ENCODE measurements at places on chromosomes 5 and 9.

- DNase-seq = no peak
Measured at GRCh38 chr5:172823840-172824362, 10.2 kb upstream of the ERGIC1 start.

DNA sequence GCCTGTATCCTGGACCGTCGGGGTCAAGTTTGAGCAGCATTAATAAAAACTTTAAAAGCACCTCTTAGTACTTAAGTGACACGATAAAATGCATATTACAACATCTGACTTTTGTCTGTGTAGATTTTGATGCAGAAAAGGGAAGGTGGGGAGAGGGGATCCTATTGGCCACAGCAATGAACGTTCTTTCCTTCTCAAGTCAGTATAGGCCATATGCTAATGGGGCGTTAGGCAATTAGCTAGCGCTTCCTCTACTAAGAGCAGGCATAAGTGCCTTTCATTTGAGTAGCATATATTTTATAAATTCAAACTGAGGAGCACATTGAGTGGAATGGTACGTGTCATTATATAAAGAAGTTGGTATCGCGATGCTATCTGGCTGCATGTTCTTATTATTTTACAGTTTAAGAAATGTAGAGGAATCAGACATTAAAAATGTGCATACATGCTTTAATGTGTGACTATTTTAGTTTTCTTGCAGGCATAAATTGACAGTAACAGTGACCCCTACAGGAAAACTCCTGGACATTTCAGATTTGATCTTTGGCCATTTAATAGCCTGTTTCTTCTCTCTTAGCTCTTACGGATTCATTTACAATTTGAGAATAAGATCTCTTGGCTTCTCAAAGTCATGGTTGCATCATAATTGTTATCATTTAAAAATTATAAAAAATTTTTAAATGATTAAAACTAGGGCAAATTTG is 1.1 kb upstream of the GNA14 start:
- peak; percentile 57 for DNase-seq

DNA sequence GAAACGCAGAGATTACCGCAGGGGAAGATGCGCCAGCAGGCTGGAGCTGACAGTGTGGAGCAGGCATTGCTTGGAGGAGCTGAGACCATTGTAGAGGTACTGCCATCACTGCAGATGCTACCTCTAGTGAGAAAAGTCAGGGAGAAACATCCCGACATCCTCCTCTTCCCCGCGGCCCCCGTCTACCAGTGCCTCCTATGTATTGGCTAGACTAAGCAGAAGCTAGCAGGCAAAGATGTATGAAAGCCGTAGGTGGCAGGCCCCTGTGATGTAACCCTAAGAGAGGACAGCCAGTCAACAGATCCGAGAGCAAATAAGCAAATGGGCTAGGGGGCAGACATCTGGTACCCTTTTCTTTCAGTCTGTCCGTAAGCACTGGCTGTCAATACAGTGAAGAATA is 115.5 kb upstream of the ACTBL2 start:
- DNase-seq = peak; percentile 44

- no peak for DNase-seq
Measured at GRCh38 chr5:170655920-170656319, 127.6 kb upstream of the GABRP start.

- no peak for DNase-seq
Measured at GRCh38 chr5:115583474-115583873, 18.8 kb downstream of the TICAM2 start.

DNA sequence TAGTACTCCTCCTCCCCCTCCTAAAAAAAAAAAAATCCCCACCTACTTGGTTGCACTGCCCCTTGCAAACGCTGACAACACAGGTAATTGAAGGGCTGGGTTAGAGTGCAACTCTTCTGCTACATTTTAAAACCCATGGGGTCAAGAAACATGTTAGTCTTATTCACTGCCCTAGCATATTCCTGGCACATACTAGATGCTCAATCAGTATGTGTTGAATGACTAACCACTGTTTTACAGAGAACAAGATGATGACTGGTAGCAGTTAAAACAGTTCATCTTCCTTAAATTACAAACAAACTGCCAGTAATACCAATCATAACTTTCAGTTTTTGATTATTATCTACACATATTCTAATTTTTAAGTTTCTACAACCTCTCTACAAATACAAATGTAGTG is 124.4 kb downstream of the NFIB start:
- peak; percentile 15 for DNase-seq

- peak; percentile 82 for DNase-seq
Measured at GRCh38 chr5:119071561-119071995, 691 bp downstream of the DMXL1 start.

- DNase-seq = no peak
Measured at GRCh38 chr9:69867081-69867814, 46.6 kb downstream of the CFAP95 start.

DNA sequence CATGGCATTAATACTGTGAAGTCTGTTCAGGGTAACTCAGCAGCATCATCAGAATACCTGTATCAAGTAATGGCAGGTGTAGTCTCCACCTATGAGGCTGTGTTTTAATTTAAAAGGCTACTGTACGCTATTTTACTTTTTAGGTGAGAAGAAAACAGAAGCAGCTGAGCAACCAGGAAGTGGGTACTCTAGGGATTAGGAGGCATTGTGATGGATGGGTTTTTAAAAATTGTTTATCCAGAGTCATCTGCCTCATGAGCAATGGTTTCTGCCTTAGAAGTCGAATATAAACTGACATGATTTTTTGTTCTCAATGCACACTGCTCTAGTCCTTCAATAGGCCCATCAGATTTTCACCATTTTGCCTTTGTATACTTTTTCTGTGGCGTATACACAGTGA is 42.6 kb downstream of the PSIP1 start:
- DNase-seq = peak; percentile 85

DNA sequence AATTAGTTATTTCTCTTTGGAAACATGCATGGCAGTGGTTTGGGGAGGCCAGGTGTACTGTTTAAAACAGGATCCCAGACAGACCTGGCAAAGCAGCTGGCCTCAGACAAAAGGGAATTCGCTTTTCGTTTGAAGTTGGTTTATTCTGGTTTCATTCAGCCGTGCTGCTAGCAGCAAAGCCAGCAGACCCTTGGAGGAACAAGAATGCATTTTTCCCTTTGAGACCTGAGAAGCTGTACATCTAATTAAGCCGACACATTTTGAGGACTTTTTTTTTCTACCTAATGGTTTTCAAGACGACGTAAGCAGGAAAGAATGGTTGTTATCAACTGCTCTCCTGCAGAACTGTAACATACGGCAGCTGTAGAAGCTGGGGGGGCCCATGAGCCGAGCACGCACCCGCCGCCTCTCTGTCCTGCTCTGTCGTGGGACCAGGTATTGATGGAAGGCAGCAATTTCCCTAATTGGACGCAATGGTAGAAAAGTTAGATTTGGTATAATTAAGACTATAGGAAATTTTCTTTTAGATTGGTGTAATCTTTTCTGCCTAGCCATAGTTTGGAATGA is 13.6 kb downstream of the PLEKHG4B start:
- no peak for DNase-seq

GRCh38 chr9:113738496-113738892 is 137.6 kb upstream of the ZNF618 start:
- no peak for DNase-seq

GRCh38 chr9:37372839-37373238 is 49.7 kb upstream of the GRHPR start:
- DNase-seq = no peak

DNA sequence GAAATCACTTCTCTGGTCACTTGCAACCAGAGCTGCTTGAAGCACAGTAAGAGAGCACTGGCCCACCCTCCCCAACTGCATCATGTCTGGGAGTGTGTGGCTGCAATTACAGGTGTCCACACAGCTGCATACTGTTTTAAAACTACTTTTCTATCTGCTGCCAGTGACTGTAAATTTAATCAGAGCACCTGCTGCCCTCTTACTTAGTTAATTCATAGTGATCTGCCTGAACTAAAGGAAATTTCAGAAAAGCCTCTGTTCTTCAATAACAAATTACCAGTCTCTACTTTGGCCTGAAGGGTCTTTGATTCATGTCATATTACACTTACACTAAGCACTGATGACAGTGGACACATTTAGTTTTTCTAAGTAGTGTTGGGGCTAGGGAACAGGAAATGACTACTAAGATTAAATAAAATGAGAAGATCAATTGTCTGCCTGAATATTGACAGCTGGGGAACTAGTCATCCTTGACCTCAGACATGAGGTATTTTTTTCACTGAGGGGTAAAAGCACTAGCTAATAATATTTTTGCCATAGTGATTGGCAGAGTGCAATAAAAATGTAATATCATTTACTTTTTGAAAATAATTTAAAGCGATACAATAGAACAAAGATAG is 788.9 kb upstream of the GRAMD2B start:
- peak; percentile 96 for DNase-seq

DNA sequence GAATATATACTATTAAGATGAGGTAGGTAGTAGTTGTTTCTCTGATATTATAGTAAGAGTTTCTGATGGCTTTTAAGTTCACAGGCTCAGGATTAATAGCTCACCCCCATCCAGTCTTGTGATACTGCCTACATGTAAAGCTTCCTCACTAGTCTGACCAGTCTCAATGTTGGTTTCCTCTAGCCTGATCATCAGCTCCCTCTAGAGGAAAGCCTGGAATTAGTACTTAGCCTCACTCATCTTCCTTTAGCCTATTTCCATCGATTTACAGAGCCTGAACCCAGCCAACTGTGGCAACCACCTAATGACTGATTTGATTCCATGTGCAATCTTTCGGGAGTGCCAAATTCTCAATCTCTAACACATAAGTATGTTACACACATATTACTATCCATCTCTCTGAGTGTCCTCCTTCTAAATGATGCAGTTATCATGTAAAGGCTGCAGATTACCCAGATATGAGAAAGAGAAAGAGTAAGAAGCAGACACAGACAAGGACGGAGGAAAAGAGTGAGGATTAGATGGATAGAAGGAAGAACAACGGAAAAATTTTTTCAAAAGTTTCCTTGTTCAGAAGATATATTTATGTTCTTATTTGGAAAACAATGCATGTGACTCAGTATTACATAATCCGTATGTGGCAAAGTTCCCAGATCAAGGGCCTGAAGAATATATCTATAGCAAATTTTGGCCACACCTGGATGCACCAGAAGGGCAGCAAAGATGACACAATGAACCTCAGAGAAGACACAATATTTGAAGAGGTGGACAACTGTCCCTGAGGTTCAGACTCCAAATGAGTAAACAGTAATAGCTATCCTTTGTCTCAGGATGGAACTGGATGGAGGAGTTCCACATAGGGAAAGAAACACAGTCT is 333.7 kb downstream of the ELAVL2 start:
- DNase-seq = peak; percentile 87

DNA sequence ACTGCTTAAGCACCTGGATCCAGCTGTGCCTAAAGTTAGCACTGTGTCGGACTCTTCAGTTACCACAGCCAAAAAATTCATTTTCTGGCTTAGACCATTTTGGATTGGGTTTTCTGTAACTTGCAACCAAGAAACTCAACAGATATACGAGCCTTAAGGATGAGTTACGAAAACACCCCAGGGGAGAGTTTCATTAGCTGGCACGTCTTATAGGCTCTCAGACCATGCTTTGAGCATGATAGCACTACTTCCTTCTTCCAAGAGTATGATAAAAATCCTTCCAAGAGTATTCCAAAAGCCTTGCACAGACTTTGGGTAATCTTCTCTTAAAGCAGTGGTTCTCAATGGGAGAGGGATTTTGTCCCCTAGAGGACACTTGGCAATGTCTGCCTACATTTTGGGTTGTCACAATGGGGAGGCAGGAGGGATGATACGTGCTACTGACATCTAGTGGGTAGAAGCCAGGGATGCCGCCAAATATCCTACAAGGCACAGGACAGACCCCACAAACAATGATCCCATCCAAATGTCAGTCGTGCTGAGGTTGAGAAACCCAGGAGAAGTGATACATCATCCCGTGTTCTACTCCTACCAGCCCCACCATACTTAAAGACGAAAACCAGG is 64.8 kb downstream of the SMIM23 start:
- peak; percentile 32 for DNase-seq

GRCh38 chr9:89579741-89580385 is 24.9 kb upstream of the GADD45G start:
- no peak for DNase-seq

GRCh38 chr5:146633323-146633764 is 117.4 kb upstream of the GPR151 start:
- peak; percentile 77 for DNase-seq

- peak; percentile 73 for DNase-seq
Measured at GRCh38 chr9:71911908-71912335, 483 bp downstream of the C9orf85 start.

- DNase-seq = no peak
Measured at GRCh38 chr5:17443333-17444130, 54.5 kb upstream of the TAF11L2 start.

DNA sequence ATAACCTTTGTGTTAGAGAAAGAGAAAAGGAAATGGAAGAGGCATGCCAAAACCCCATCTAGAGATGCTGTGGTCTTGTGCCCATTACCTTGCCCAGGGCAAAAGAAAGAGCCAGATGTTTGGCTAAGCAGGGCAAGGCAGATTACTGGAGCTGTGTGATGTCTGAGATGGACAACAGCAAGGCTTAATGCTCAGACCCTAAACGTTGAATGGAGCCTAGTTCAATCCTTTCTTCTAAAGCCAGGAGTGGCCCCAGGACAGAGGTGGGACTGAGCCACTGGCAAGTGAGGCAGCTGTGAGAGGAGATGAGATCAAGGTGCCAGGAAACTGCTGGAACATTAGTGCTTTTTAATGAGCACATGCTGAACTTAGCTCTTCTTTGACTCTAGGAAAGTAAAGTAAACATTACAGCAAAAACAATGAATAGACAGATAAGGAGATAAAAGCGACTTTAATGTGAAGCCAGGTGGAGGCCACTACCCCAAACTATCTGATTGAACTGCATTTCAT is 143.0 kb upstream of the EGFLAM start:
- DNase-seq = no peak

DNA sequence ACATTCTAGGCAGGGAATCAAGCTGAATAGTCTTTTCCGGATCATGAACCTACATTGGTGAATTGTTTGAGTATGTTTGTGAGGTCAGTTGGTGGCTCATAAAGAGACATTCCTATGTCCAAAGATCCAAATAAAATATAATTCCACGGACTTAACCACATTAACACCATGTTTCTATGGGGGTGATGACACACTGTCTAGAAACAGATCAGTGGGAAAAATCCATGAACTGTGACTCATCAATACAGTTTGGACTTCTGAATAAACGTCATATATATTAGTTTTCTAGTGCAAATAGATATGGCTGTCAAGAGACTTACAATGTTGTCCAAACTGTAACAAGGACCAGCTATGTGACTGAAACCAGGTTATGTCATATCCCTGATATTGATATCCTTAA is 509.9 kb upstream of the TYRP1 start:
- DNase-seq = no peak

Data from NCI-H69 (cell line).